ENCODE measurements at places on chromosomes 3 and 15.

DNA sequence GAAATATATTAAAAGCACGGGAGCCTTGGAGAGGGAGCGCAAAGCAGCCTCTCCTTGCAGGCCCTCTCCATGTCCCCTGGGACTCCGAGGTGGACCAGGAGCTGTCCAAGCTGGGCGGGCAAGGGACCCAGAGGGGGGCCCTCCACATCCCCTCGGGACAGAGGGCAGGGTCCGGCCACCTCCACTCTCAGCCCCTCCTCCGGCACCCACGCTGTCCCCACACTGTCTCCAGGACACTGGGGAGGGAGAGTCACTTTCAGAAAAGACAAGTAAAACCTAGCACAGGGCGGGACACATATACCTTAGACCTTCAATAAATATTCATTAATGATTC is 77.5 kb upstream of the RNF7 start:
- no peak for DNase-seq

- DNase-seq = no peak
Observed at GRCh38 chr3:12830785-12831156, 10.6 kb downstream of the RPL32 start.

DNA sequence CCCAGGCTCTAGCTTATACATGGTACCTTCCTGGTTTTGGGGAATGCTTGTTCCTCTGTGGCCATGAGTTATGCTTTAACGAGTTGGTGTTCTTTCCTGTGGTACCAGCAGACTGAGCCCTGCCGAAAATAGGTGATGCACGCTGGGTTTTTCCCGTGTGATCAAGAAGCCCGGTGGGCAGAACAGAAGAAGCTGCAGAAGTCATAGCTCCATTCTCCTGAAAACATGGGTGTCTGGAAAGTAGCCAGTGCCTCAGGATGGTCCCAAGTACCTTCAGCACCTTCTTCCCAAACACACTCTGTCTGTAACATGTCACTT is 25.2 kb downstream of the MAPKBP1 start:
- no peak for DNase-seq

- no peak for DNase-seq
Observed at GRCh38 chr3:70040386-70040785, 40.9 kb downstream of the SAMMSON start.

- no peak for DNase-seq
Observed at GRCh38 chr3:30741889-30742288, 135.5 kb downstream of the TGFBR2 start.

GRCh38 chr3:131796558-131797198 is 238.1 kb downstream of the CPNE4 start:
- no peak for DNase-seq

DNA sequence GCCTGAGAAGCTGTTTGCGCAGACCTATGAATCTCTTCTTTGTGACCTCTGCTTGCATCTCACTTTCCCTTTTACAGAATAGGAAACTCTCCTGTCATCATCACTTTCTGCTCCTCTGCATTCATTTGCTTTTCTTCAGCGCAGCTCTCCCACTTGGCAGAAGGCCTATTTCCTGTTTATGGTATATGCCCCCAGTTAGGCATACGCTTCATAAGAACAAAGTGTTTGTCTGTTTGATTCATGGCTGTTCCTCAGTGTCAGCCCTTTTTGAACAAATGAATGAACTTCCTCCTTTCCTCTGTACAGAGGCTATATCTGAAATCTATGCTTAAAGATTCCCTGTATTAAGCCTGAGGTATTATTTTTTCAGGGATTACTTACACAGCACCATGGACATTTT is 1216.9 kb upstream of the GBE1 start:
- no peak for DNase-seq

GRCh38 chr3:160448845-160449635 is 546 bp downstream of the TRIM59 start:
- peak; percentile 53 for DNase-seq
